CD14-positive monocyte (primary cell): ENCODE measurements at places on chromosomes 5 and 9. TPM values are rescaled to one million over a fixed set of nuclear protein-coding genes. Genes with fewer than 3 reads are reported as not detected.

GRCh38 chr5:3181671-3182070 lies 414.0 kb upstream of the IRX1 start:
- no peaks in the 10 kb centered on the region for H3K27me3 ChIP-seq
- DNase-seq: no peak
- no peaks in the 10 kb centered on the region for H3K4me1 ChIP-seq

Gene TPPP
- polyA plus RNA-seq: 0.06 TPM

- H3K36me3 ChIP-seq: no peaks in the 10 kb centered on the region
- no peaks in the 10 kb centered on the region for H3K27me3 ChIP-seq
- no peaks in the 10 kb centered on the region for H3K4me1 ChIP-seq
- no peak overlapping the region for H3K4me3 ChIP-seq
- DNase-seq: no peak
- H3K27ac ChIP-seq: no peak overlapping the region
These were observed 652.9 kb downstream of the SEMA5A start for GRCh38 chr5:8892926-8893325.

Gene HAVCR2
- polyA plus RNA-seq: 56.8 TPM

Gene CAMK2A
- polyA plus RNA-seq: not detected in 2 replicates

DNA sequence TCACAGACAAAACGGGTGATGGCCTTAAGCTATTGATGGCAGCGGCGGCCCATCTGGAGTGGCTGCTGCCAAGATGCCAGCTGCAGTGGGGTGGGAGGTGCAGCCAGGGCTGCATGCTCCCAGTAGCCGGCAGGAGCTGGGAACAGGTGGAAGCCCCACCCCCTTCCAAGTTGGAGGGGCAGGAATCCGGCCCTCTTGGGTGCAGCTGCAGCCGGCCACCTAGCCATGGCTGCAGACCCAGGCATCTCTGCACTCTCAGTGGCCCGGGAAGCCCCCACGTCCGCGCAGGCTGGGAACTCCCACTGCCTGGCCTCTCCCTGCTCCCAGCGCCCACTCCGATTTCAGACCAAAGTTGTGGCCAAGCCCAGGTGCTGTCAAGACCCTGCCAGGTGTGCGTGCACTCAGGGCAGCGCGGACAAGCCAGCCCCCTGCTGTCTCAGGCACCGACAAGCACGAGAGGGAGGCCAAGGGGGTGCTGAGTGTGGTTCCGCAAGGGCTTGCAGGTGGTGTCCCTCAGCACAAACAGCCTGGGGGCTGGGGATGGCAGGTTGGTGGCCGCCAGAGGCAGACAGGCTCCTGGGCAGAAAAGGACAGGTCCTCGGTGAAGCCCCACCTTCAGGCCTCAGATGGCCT lies 115.1 kb upstream of the TSLP start:
- no peaks in the 10 kb centered on the region for H3K4me1 ChIP-seq
- no peaks in the 10 kb centered on the region for H3K27me3 ChIP-seq
- no peaks in the 10 kb centered on the region for H3K36me3 ChIP-seq
- no peak overlapping the region for H3K4me3 ChIP-seq
- no peak overlapping the region for H3K27ac ChIP-seq

GRCh38 chr9:13049223-13049622 lies 230.3 kb downstream of the MPDZ start:
- H3K36me3 ChIP-seq: no peaks in the 10 kb centered on the region
- H3K27ac ChIP-seq: no peak overlapping the region
- no peak for DNase-seq
- H3K4me3 ChIP-seq: no peak overlapping the region
- H3K27me3 ChIP-seq: no peaks in the 10 kb centered on the region

- DNase-seq: peak; percentile 53
- peaks cover 22% of the 10 kb centered on the region for H3K27me3 ChIP-seq
- peaks cover 45% of the 10 kb centered on the region for H3K4me1 ChIP-seq
- H3K36me3 ChIP-seq: no peaks in the 10 kb centered on the region
These were observed 962 bp upstream of the NR6A1 start for GRCh38 chr9:124771867-124772679.

Gene COL5A1
- not detected for polyA plus RNA-seq

GRCh38 chr5:133049726-133050048 lies 2.1 kb upstream of the HSPA4 start:
- no peak overlapping the region for H3K27ac ChIP-seq
- H3K4me1 ChIP-seq: peaks cover 25% of the 10 kb centered on the region
- DNase-seq: no peak
- no peaks in the 10 kb centered on the region for H3K27me3 ChIP-seq

DNA sequence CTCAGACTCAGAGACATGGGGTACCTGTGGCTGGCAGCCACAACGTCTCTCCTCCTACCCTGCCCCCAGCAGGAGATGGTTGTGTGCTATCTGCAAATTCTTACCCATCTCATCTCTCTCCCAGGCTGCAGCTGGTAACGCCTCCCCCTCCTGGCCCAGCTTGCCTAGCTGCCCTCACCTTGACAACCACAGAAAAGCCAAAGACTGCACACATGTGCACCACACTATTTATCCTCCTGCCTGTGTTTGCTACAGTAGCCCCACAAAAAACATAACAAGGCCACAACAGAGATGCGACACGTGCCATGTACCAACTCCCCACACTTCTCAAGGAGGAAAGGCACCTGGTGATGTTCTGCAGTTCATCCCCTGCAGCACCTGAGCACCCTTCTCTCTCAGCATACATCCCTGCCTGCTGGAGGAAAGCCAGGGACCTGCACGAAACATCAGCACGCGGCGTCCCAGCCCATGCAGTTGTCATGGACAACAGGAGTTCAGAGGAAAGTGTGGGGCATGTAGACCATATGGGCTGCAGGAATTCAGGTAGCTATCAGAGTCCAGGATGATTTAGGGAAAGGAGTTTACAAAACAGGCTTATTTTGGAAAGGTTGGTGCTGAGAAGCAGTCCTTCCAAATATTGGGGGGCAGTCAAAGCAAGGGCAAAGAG lies 168.7 kb downstream of the C5orf15 start:
- H3K27ac ChIP-seq: no peak overlapping the region
- no peak for DNase-seq
- no peaks in the 10 kb centered on the region for H3K27me3 ChIP-seq
- no peaks in the 10 kb centered on the region for H3K4me1 ChIP-seq
- no peaks in the 10 kb centered on the region for H3K36me3 ChIP-seq

DNA sequence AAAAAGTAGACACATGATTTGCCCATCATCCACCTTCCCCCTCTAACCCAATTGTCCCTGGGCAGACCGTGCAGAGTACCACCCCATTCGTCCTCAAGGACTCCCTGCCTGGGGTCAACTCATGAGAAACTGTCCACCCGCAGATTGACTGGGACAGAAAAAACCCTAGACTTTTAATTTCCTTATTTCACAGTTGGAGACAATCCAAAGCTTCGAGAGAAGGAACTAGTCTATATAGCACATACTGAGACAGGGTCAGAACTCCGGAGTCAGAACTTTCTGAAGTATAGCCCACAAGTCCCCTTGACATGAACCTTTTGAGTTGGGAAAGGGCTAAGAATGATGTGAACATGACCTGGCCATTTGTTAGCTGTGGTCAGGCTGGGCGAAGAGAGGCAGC lies 7.5 kb upstream of the GPX3 start:
- no peak overlapping the region for H3K4me3 ChIP-seq
- no peaks in the 10 kb centered on the region for H3K36me3 ChIP-seq
- no peaks in the 10 kb centered on the region for H3K27me3 ChIP-seq
